ENCODE measurements at places on chromosomes 11 and 22.

DNA sequence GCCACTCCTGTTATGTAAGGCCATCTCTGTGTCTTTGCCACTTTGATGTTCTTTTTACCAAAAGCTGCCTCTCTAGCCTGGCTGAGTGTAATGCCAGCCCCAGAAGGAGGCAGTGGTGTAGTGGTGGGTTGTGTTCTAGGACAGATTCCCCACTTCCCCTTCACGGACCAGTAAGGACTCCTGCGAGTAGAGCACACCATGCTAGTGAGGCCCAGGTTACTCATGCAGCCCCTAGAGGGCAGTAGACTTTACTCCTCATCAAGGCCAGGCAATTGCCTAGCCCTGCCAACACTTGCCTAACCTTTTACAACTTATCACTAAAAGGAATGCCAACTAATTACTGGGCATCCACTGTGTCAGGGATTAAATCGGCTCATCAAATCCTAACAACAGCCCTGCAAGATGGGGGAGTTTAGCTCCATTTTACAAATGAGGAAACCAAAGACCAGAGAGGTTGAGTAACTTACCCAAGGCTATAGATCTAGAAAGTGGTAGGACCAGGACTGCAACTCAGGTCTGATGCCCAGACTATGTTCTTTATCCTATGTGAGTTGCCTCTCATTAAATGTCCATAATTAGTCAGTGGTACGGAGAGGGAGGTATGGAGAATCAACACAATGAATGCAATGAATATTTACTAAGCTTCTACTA, 75.3 kb downstream of the APIP start:
- DNase-seq, result peak; percentile 65

DNA sequence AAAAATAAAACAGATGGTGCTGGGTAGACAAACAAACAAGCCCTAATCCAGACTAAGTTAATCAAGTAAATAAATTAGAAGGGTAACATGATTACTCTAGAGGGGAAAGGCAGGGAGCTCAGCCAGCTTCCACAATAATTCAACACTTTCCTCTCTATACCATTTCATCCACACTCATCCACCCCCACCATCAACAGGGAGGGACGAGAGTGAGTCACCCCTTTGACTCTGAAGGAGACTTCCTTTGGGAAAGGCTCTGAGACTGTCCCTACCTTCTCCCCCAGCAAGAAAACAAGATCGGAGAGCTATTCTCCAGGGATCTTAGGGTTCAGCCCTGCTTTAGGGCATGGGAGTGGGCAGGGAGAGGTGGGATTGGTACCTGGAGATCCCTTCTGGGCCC, 33.1 kb downstream of the TRIM66 start:
- DNase-seq, result no peak

GRCh38 chr11:68118706-68119448, 2.3 kb downstream of the CHKA start:
- peak; percentile 53 for DNase-seq

- DNase-seq, result no peak
Observed at GRCh38 chr22:31235081-31235480, 23.0 kb downstream of the LIMK2 start.

GRCh38 chr11:83725728-83726127, 439.6 kb upstream of the CCDC90B start:
- DNase-seq, result no peak
